ENCODE measurements at places on chromosomes 11 and 22.

GRCh38 chr11:65803797-65804492 lies 17.1 kb downstream of the OVOL1 start:
- DNase-seq = no peak

DNA sequence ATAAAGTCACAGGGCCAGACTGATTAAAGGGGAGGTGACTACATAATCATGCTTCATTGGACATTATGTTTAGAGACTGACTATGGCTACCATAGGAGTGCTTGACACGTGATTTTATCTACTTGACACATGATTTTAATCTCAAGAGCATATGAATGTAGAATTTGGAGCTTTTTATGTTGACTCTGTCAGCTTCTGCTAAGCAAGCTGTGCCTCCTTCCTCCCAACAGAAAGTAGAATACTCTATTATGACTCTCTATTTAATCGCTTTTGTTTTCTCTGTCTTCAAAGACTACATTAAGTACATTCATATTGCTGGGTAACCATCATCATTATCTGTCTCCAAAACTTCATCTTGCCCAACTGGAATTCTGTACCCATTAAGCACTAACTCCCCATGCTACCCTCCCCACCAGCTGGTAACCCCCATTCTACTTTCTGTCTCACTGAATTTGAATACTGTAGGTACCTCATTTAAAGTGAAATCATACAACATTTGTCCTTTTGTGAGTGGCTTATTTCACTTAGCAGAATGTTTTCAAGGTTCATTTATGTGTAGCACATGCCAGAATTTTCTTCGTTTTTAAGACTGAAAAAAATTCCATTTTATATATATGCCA lies 24.7 kb upstream of the ANGPTL5 start:
- no peak for DNase-seq

DNA sequence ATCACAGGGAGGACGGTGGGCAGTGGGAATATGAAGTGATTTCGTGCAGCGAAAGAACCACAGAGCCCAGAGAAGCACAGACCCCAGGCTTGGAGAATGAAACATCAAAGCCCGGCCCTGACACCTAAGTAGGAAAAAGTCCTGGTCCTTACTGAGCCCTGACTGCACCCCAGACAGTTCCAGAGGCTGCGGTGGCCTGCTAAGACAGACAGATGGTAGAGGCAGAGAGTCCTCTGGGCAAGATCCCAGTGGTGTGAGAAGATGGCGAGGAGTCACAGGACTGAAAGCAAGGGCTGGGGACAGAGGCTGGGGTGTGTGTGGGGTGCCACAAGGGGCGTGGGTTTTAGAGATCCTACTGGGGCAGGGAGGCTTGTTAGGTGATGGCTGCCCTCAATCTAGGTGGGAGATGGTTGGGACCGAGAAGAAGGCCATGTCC lies 3.7 kb downstream of the CBX6 start:
- no peak for DNase-seq

- DNase-seq = peak; percentile 18
Observed at GRCh38 chr11:75667255-75667830, 1.5 kb downstream of the MAP6 start.

Measured in Daoy (cell line).